CD4-positive, alpha-beta T cell treated with Interleukin-15 for 4 hours (primary cell): ENCODE measurements at places on chromosomes 1 and 21.

GRCh38 chr21:28641731-28642130, 350.9 kb downstream of the LTN1 start:
- DNase-seq: no peak

DNA sequence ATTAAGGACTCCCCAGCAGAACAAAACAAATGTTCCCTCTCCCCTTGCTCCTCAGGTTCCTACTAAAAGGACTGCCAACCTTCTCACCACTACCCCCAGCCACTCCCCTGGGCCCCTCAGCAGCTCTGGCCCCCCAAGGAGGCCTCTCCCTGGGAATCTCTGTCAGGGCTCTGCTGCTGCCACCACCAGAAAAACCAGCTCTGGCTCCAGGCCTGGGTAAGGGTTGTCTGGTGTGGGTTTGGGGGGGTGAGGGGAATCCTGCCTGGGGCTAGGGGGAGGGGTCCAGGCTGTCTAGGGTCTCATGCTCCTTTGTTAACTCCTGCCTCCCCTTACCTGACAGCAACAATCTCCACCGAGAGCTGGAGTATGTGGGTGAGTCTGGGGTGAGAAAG, 4.8 kb downstream of the NECTIN4 start:
- no peak for DNase-seq

GRCh38 chr1:161985301-161985822, 38.3 kb downstream of the OLFML2B start:
- no peak for DNase-seq

GRCh38 chr1:28510273-28510969, 4.6 kb downstream of the RCC1 start:
- peak; percentile 12 for DNase-seq

GRCh38 chr21:34524646-34525601, 12.9 kb upstream of the KCNE1 start:
- no peak for DNase-seq

- no peak for DNase-seq
These were observed 407.8 kb upstream of the DAB1 start for GRCh38 chr1:57831624-57832023.

DNA sequence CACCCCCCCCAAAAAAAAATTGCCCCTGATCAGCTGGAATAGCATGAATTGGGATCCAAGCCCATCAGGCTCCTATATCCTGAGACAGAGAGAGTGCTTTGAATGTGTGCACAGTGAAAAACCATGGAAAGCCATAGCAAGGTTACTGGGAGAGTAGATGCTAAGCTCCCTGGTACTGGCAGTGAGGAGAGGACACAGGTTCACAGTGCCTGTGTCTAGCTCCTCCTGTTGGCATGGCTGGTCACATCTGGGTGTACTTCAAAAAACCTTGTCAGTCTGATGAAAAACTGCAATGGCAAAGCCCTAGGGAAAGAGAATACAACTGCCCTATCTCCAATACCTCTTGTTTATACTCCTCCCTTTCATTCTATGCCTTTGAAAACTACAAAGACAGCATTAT, 12.9 kb downstream of the COPA start:
- no peak for DNase-seq

DNA sequence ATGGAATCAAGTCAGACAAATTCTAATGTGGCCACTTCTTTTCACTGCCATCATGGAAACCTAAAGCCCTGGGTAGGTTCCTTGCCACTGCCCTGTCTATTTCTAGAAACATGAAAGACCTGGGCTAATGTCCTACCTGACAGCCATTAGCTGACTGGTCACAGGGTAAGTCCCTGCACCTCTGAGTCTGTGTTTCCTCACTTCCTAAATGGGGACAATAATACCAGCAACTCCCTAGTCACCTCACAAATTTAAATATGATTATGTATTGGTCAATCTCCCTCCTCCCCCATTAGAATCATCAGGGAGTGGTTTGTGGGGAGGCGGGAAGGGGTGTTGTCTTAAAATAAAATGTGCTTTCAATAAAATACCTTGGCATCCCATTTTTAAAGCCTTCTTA, 2.2 kb downstream of the CREG1 start:
- DNase-seq: no peak

GRCh38 chr1:7513081-7513480, 258.0 kb upstream of the VAMP3 start:
- DNase-seq: no peak

DNA sequence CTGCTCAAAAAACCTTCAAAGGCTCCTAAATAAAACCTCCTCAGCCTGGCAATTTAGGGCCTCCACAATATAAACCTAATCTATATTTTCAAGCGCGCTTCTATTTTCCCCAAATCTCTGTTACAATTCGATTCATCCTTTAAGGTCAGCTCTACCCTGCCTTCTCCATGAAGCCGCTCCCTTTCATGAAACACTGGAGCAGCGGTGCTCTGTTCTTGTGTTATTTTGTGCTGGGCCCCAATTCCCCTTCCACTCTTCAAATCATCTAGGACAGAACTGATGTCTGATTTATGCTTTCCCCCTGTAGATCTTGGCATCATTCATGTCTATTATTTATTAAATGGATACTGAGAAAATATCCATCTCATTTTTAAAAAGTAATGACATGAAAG, 6.9 kb downstream of the ERRFI1 start:
- no peak for DNase-seq
